ENCODE measurements at places on chromosomes 2 and 18.

DNA sequence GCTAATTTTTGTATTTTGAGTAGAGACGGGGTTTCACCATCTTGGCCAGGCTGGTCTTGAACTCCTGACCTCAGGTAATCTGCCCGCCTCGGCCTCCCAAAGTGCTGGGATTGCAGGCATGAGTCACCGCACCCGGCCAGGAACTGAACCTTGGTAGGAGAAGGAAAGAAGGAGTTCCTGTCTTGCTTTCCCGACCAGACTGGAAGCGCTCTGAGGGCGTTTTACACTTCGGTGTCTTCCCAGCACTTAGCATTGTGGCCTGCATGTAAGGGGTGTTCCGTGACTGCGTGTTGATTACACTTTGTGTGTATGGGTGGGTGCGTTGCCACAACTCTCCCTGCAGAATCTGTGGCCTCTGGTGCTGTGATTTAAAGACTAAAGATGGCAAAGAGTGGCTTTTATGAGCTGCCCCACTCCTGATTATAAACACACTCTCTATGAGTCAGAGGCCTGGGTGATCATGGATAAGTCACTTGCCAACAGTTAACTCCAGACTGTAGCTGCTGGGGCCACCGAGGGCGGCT is 46.0 kb downstream of the ODC1 start:
- peak; percentile 75 for DNase-seq

GRCh38 chr2:104412384-104412783 is 441.5 kb upstream of the POU3F3 start:
- no peak for DNase-seq

- DNase-seq, result no peak
Measured at GRCh38 chr2:60226943-60227342, 326.5 kb downstream of the BCL11A start.

GRCh38 chr2:118000041-118000440 is 13.8 kb downstream of the CCDC93 start:
- DNase-seq, result no peak

- DNase-seq, result no peak
Measured at GRCh38 chr18:52615321-52615720, 275.3 kb downstream of the DCC start.

DNA sequence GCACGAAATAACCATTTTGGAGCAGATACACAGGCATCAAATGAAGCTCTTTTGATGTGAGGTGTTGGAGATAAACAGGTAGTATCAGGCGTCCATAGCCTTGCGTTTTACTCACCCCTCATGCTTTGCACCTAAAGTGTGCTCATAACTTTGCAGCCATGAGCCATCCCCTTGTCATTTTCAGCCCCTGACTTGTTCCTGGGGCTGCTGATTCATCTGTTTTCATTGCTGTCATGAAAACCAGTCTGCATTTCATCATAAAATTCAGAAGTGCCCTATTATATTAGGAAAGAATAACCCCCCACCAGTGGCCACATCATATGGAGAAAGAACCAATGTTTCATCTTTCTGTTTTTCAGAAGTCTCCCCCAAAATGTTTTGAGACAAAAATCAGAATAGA is 329.7 kb upstream of the NRP2 start:
- DNase-seq, result peak; percentile 72

GRCh38 chr2:74917702-74918619 is 40.5 kb upstream of the POLE4 start:
- peak; percentile 99 for DNase-seq

- DNase-seq, result peak; percentile 35
Measured at GRCh38 chr2:69116438-69116837, 103.5 kb downstream of the ANTXR1 start.

DNA sequence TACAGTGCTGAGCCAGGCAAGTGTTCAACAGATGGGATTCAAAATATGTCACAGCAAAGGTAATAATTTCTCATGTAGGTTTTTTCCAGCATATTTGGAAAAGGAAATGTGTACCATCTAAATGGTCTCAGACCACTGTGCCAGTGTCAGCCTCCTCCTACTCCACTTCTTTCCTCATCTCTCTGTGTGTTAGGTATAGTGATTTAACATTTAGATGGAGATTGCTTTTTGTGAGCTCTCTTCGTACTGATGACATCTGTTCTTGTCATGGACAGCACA is 80.9 kb upstream of the TSPYL6 start:
- peak; percentile 40 for DNase-seq

DNA sequence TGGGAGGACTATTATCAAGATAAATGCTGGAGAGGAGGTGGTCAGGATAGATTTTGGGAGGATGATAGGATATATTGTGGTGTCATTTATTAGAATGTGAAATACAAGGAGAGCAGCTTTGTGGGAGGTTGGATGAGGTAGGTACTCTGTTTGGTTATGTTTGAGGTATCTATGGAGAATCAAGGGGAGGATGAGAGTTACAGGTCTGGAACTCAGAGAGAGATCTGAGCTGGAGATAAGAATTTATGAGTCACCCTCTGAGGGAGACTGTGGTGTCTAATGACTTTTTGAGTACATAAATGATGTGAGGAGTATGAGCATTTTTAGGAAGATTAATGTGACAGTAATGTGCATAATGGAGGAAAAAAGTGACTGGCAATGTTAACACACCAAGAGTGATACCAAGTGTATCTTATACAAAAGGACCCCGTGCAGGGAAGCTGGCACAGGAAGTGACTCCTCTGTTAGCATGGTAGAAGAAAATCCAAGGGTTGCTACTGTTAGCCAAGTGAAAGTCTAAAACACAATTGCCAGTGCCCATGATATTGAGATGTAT is 48.2 kb downstream of the CRIM1 start:
- peak; percentile 94 for DNase-seq

- no peak for DNase-seq
Measured at GRCh38 chr18:56910237-56910636, 236.7 kb upstream of the BOD1L2 start.

GRCh38 chr2:68698567-68699377 is 35.8 kb upstream of the ARHGAP25 start:
- no peak for DNase-seq

GRCh38 chr18:4181882-4182568 is 273.1 kb downstream of the DLGAP1 start:
- DNase-seq, result no peak

GRCh38 chr18:55654986-55655385 is 67.0 kb upstream of the TCF4 start:
- no peak for DNase-seq

- DNase-seq, result no peak
Measured at GRCh38 chr2:97701851-97702465, 11.4 kb upstream of the ZAP70 start.

DNA sequence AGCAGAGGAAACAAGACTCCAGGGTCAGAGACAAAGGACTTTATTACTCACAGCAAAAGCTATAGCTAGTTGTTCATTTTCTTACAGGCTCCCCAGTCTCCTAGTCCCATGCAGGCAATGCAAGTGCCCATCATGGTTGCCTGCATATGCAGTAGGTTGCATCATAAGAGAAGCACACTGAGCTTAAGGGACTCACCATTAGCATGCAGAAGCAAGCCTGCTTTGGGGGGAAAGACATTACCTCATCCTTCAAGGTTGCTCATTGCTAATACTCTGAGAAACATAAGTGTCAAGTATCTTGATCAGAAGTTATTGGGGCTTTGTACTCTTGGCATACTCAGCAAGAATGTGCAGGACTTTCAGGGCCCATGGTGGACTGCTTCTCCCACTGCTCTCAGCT is 114.6 kb upstream of the CCDC68 start:
- no peak for DNase-seq

DNA sequence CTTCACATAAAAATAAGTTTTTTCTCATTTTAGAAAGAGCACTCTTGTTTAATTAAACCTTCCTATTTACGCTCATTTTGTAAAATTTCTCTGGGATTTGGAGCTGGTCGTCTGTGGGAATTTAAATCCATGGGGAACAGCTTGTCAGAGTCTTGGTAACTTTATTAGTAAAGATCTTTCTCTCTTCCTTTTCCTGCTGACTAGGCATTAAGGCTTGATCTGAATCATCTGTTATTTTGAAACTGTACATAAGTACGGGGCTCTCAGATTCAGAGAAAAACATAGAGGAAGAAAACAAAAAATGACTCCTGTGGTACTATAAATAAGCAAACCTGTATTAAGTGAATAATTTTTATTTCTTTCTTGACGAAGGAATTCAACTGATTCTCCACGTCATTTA is 150.2 kb downstream of the ST6GAL2 start:
- DNase-seq, result no peak

DNA sequence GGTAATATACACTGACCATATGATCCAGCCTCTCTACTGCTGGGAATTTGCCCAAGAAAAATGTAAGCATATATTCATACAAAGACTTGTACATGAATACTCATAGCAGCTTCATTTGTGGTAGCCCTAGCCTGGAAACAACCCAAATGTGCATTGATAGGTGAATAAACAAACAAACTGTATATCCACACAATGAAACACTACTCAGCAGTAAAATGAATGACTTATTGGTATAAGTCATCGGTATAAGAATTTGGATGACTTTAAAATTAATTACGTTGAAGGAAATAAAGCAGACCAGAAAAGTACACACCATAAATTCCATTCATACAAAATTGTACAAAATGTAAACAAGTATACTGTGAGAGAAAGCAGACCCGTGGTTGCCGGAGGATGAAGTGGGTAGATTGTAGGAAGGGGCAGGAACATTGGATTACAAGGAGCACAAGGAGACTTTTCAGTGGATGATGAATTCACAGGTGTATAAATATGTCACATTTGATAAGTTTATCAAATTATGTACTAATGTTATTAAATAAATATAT is 376.7 kb downstream of the TDRD15 start:
- DNase-seq, result no peak

GRCh38 chr2:120709608-120710041 is 26.0 kb upstream of the GLI2 start:
- no peak for DNase-seq

DNA sequence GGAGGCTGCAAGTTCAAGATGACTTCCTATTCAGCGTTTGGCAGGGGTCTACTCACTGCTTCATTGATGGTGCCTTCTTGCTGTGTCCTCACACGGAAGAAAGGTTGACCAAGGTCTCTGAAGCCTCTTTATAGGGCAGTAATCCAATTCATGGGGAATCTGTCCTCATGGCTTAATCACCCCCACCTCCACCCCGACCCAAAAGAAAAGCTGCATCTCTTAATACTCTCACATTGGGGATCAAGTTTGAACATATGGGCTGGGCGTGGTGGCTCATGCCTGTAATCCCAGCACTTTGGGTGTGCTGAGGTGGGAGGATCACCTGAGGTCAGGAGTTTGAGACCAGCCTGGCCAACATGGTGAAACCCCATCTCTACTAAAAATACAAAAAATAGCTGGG is 36.4 kb upstream of the HNMT start:
- no peak for DNase-seq

GRCh38 chr2:122960759-122961641 is 1064.1 kb upstream of the CNTNAP5 start:
- DNase-seq, result no peak

DNA sequence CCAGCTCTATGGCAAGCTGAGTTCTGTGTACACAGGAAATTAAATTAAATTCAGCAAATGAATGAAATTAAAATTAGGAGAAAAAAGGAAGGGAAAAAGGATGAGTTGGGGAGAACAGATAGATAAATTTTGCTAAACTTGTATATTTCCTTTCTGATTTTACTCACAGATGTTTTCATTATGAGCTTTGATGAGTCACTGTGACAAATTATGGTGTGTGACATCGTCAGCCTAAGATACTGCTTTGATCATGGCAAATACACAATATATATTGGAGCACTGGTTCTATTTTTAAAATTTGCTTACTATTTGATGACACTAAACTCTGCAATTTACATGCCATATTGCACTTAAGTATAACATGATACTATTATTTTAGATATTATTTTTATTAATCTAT is 464.6 kb upstream of the SPHKAP start:
- peak; percentile 57 for DNase-seq

DNA sequence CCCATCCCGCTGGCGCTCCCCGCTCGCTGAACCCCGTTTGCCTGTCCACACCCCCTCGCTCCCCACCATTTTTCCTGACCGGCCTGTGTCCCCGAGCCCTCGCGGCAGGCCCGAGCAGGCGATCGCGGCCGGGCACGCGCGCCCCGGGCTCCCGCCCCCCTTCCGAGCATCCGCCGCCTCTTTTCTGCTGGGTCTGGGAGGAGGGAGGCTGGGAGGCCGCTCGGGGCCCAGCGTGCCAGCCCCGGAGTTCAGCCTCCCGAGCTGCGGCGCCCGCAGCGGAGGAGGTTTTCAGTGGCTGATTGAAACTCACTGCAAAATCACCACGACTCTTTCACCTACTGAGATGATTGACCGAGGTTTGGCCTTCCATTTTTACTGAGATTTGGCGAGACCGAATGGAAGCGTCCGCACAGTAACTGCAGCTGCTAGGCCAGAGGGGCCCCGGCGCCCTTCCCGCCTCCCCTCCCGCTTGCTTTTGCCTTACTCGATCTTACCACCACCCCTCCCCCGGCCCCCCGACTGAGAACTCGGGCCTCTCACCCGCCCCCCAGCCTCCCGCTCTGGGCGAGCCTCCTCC is 4.8 kb downstream of the SOX11 start:
- peak; percentile 70 for DNase-seq

- DNase-seq, result no peak
Measured at GRCh38 chr2:105754994-105755393, 10.3 kb downstream of the NCK2 start.

GRCh38 chr18:65436430-65436829 is 314.4 kb upstream of the CDH7 start:
- no peak for DNase-seq

DNA sequence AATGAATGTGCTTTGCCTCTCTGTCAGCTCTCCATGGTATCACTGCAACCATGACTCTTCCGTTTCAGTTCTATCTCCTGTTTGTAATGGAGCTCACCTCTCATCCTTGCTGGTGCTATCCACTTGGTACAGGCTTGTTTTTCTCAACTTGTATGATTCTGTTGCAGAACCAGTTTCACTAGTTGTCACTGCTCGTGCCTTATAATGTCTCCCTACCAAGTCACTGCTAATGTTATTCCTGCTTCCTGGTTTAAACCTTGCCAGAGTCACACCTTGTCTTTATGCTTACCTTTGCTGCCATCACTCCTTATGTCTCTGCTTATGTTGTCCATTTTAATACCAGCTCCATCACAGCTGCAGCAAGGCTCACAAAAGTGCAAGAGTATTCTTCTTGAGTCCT is 1191.0 kb upstream of the LRRTM1 start:
- no peak for DNase-seq

- DNase-seq, result no peak
Measured at GRCh38 chr2:121254748-121255147, 30.3 kb downstream of the TFCP2L1 start.

- DNase-seq, result no peak
Measured at GRCh38 chr2:203871371-203871983, 3.9 kb downstream of the CTLA4 start.
